CD4-positive, alpha-beta memory T cell (primary cell): ENCODE measurements at places on chromosomes 6 and 20. TPM values are rescaled to one million over a fixed set of nuclear protein-coding genes. Genes with fewer than 3 reads are reported as not detected.

Gene CCDC170
- total RNA-seq, result 0.23 TPM

- no peaks in the 10 kb centered on the region for H3K27me3 ChIP-seq
- no peaks in the 10 kb centered on the region for H3K4me1 ChIP-seq
- no peaks in the 10 kb centered on the region for H3K36me3 ChIP-seq
- DNase-seq, result no peak
Observed at GRCh38 chr6:15987569-15987968, 141.3 kb upstream of the MYLIP start.

DNA sequence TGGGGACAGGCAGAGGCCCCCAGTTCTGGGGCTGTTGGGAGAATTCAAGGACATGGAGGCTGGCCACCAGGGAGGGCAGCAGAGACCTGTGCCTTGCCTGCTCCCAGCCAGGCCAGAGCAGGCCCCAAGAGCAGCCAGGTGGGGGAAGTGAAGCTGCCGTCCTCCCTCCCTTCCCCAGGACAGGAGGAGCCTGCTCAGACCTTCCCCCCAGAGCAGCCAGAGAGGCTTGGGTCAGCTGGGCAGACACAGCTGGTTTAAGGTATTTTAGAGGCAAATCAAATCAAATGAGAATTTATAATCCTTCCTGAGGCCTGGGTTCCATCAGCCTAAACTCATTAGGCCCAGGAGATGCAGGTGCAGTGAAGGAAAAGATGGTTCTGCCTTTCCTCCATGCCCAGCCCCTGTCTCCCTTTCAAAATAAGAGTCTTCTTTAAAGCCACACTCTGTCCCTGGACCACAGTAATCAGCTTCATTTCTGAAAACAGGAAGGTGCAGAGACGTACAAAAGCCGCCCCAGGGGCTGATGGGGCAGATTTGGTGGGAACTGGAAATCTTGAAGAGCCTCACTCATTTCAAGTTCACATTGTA is 21.7 kb downstream of the BMP7 start:
- no peak overlapping the region for H3K4me3 ChIP-seq
- no peaks in the 10 kb centered on the region for H3K36me3 ChIP-seq
- no peak overlapping the region for H3K27ac ChIP-seq
- no peaks in the 10 kb centered on the region for H3K4me1 ChIP-seq
- H3K27me3 ChIP-seq, result no peaks in the 10 kb centered on the region
- no peak for DNase-seq

- no peaks in the 10 kb centered on the region for H3K36me3 ChIP-seq
- no peaks in the 10 kb centered on the region for H3K27me3 ChIP-seq
- no peak overlapping the region for H3K27ac ChIP-seq
Observed at GRCh38 chr6:17224056-17224455, 57.1 kb upstream of the RBM24 start.

- no peaks in the 10 kb centered on the region for H3K4me1 ChIP-seq
- no peak overlapping the region for H3K4me3 ChIP-seq
- DNase-seq, result no peak
Observed at GRCh38 chr6:9620263-9620662, 794.6 kb downstream of the TFAP2A start.

Gene NHLRC1
- 1.1 TPM for total RNA-seq
